Endothelial cell (in vitro differentiated cells): ENCODE measurements at places on chromosomes 7 and 10. TPM values are rescaled to one million over a fixed set of nuclear protein-coding genes. Genes with fewer than 3 reads are reported as not detected.

The CLDN15 gene
- 10.5 TPM for total RNA-seq

The UCMA gene
- not detected for total RNA-seq

The CHN2 gene
- total RNA-seq = 3.4 TPM

The TAS2R41 gene
- not detected for total RNA-seq

The CSGALNACT2 gene
- 3.8 TPM for total RNA-seq

The LRRC4 gene
- 297 TPM for total RNA-seq

The DNAJC12 gene
- 2.6 TPM for total RNA-seq

The FAM25G gene
- not detected for total RNA-seq

The DYNC1I1 gene
- total RNA-seq = 3.1 TPM

The MBL2 gene
- total RNA-seq = not detected

The ZNF736 gene
- total RNA-seq = 15.8 TPM

The SPDYE16 gene
- not detected for total RNA-seq

The CNNM1 gene
- total RNA-seq = 0.08 TPM

The LEP gene
- not detected for total RNA-seq

The DENND2A gene
- total RNA-seq = 41.0 TPM

The GTF2IRD1 gene
- total RNA-seq = 32.6 TPM

The AKR1C2 gene
- not detected for total RNA-seq

The RARRES2 gene
- 4.9 TPM for total RNA-seq

The GIMAP5 gene
- 220 TPM for total RNA-seq

The SEMA3C gene
- total RNA-seq = 0.26 TPM

The TCAF1 gene
- 79.7 TPM for total RNA-seq

The DPCD gene
- total RNA-seq = 16.7 TPM

The RBP4 gene
- not detected for total RNA-seq

The LRCH4 gene
- 89.7 TPM for total RNA-seq

The GPR26 gene
- 0.05 TPM for total RNA-seq

The CPSF4 gene
- 40.5 TPM for total RNA-seq

The FKBP6 gene
- not detected for total RNA-seq

The MKI67 gene
- total RNA-seq = 19.7 TPM

The HHEX gene
- total RNA-seq = 182 TPM

The NAMPT gene
- 153 TPM for total RNA-seq

The PDE6C gene
- total RNA-seq = not detected

The EPO gene
- total RNA-seq = 0.33 TPM

The CTBP2 gene
- 145 TPM for total RNA-seq

The WNT8B gene
- total RNA-seq = not detected

The NPTX2 gene
- 0.44 TPM for total RNA-seq

The TMEM140 gene
- total RNA-seq = not detected

The MMP21 gene
- total RNA-seq = not detected

The AQP1 gene
- total RNA-seq = 2.7 TPM

The AKR1C1 gene
- total RNA-seq = 1.6 TPM

The ETV1 gene
- total RNA-seq = 18.2 TPM

The BRAT1 gene
- total RNA-seq = 34.0 TPM

The PPIF gene
- 21.9 TPM for total RNA-seq

The OGA gene
- 115 TPM for total RNA-seq

The TMEM270 gene
- total RNA-seq = not detected

The PLEKHS1 gene
- not detected for total RNA-seq

The COL28A1 gene
- total RNA-seq = not detected

The ADCYAP1R1 gene
- 39.3 TPM for total RNA-seq

The ZNF804B gene
- total RNA-seq = not detected

The PCBD1 gene
- 23.9 TPM for total RNA-seq
